Nucleus accumbens (tissue), 56 donors: ENCODE measurements at places on chromosomes 16 and 17.

DNA sequence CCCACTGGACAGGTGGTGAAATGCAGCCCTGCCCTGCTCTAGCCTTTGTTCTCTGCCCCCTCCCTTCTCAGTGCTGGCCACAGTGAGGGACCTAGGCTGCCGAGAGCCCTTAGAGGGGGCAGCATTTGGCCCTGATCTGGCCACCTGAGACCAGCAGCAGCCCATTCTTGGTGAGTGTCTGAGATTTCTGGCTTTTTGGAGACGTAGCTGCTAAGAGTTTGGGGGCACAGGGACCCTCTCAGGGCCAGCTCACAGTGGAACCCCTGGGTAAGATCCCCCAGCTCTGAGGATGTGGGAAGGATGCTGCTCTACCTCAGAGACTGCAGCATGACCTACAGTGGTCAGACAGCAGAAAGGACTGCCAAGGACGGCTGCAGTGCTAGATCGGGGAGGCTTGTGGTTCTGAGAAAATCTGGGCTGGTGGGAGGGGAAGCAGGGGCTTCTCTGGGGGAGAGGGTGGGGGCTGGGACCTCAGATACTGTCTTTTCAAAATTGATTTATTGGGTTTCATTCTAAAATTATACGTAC, 13.3 kb downstream of the GRB7 start:
- no peak for DNase-seq

DNA sequence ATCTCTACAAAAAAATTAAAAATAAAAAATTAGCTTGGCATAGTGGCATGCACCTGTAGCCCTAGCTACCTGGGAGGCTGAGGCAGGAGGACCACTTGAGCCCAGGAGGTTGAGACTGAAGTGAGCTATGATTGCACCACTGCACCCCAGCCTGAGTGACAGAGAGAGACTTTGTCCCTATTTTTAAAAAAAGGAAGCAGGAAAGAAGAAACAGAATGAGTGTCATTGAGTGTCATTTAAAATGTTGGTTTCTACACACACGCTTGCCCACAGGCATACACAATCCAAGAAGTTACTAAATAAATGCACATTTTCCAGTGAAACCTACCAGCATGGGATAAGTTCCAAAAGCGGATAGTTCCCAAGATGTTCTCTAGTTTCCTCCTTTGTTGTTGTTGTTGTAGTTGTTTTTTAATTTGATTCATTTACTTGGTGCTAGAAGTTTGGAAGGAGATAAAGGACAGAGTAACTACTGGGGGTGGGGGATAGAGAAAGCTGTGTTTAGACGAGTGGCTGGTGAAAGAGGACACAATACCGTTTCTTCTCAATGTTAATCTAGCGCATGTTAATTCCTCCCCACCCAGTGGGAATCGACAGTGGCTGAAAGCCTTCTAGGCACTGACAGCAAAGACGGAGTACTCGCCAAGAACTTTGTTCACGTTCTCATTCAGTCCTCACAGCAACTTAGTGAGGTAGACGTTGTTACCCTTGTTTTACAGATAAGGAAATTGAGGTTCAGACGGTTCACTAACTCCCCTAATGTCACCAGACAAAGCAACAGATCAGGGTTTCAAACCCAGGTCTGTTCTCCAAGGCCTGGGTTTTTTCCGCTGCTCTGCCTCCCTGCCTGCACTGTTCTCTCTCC, 17.3 kb downstream of the MRPS23 start:
- DNase-seq, result no peak

- DNase-seq, result peak; percentile 50
Observed at GRCh38 chr16:48542020-48542473, 67.9 kb downstream of the N4BP1 start.

GRCh38 chr17:40777459-40777858, 4.9 kb downstream of the KRT27 start:
- no peak for DNase-seq

DNA sequence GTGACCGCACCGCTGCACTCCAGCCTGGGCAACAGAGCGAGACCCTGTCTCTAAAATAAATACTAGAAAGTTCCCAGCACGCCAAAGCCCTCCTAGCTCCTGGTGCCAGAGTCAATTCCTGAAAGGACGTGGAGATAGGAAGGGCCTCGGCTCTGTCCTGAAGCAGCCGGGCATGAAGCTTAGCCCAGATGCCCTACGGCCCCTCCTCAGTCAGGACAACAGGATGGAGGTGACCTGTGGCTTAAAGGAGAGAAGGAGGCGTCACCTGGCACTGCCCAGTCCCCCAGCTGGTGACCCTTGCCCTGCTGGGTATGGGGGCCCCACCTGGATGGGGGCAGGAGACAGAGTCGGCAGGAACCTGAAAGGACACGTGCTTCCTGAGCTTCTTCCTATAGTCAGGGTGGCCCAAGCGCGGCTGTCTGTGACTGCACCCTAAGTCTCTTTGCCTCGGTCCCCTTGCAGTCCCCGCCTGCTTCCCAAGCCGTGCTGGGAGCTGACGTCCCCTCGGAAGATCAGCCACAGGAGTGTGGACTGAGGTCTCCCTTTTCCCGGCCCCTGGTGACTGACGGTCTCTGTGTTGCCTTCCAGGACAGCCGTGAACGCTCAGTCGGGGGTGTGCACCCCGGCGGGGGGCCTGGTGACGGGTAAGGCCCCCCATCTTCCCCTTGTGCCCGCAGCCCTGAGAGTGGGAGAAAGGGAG, 14.9 kb upstream of the RNF213 start:
- no peak for DNase-seq

- DNase-seq, result no peak
Observed at GRCh38 chr16:84768061-84768807, 51.6 kb upstream of the CRISPLD2 start.

GRCh38 chr16:51393381-51394005, 242.4 kb upstream of the SALL1 start:
- DNase-seq, result no peak
